ENCODE measurements at places on chromosomes 4 and X.

DNA sequence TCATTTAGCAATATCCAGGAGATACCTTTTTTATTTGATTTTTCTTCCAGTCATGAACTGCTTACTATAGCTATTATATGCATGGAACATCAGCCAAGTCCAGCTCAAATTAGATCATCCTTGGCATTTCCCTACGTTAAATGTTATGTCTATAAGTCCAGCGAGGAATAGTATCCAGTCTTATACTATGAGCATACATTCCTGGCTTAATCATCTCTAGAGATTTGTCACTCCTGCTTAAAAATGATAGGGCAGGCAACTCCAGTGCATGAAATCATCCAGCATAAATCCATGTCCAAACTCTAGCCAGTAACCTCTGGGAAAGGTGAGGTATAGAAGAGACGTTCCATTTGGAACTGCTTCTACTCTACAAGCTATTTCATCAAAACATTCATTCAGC lies 126.7 kb upstream of the VCX2 start:
- no peak for DNase-seq

DNA sequence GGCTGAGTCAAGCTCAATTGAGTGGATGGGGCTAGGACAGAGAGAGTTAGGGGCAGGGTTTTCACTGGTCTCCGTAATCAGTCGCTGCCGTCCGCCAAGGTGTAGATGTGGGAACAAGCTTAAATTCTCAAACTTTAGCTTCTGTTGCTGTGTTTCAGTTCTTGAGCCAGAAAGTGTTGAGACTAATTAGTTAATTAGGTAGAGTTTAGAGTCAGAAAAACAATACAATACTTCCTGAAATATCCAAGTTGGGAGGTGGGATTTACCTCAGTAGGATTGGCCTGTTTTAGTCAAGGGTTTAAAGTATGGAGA lies 1.1 kb upstream of the UBE2D3 start:
- no peak for DNase-seq

DNA sequence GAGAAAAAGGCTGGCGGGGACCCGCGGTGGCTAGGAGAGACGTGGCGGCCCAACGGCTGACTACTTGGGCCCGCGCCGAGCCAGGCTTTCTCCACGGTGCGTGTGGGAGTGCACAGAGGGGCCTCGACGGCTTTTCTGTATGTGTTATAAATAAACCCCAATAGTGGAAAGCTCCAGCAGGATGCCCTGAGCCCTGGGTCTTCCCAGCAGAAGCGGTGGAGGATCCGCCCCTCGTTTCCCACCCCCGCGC lies 268 bp upstream of the PRRG1 start:
- no peak for DNase-seq

DNA sequence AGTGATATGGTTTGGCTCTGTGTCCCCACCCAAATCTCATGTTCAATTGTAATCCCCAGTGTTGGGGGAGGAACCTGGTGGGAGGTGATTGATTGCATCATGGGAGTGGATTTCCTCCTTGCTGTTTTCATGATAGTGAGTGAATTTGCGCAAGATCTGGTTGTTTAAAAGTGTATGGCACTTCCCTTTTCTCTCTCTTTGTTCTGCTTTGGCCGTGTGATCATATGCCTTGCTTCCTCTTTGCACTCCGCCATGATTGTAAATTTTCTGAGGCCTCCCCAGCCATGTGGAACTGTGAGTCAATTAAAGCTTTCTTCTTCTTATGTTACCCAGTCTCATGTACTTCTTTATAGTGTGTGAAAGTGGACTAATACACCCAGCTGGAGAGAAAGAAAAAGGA lies 113.0 kb upstream of the AADAT start:
- no peak for DNase-seq

DNA sequence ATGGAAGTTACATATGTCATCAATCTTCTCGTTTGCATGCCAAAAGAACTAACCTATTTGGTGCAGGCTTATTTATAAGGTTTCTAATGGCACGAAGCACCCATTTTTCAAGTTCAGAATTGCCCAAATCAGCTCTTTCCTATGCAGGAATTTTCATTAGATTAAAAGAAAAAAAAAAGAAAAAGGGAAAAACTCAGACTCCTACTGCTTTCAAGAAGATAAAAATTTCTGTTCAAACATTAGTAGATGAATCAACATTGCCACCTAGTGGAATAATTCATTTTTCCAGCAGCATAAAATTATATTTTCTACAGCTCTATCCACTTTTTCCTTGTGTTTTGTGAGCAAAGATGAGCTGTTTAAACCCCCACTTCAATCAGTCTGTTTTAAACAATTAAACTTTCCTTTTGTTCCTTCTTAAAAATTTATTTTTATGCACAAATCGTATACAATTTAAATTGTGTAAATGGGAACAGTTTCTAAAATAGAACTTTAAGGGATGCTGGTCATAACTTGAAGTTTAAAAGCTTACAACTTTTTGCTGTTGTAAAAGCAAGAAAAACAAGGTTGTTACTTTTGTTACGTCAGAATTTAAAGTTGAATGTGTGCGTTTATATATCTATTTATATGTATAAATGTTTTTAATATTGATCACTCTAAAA lies 309.9 kb downstream of the ARAP2 start:
- DNase-seq: peak; percentile 39

DNA sequence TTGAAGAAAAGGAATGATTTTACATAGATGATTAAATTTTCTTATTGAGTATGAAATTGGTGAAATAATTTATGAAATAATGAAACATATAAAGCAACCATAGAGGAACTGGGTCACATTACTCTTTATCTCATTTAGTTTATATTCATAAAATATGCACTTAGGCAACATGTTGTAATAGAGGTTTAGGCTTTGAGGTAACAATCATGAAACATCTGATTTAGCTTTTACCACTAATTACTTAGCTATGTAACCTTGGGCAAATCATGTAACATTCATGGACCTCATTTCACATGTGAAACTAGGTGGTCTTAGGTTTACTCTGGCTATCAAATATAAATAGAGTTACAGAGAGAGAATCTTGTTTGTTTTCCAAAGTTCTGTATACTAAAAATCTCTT lies 54.5 kb upstream of the SMARCA5 start:
- no peak for DNase-seq
